Motor neuron (in vitro differentiated cells): ENCODE measurements at places on chromosomes 12 and 14.
A peak's percentile ranks its signal among the peaks of the same experiment; 100 is the strongest.

DNA sequence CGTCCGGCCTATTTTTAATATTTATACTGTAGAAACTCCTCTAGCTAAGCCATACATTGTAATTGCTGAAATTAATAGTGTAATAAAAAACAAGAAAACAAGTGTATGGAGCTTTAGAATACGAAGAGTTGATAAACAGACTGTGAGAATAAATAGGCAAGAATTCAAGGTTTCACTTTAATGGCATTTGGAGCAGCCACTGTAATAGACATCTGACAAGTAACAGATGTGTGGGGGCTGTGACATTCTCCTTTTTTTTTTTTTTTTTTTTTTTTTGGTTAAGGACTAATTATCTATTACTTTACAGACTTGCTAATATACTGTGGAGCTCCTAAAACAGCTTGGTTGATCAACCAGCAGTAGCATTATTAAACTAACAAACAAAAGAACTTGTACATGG, 42.1 kb upstream of the CFAP54 start:
- ATAC-seq: no peak

- ATAC-seq: no peak
Measured at GRCh38 chr12:6322969-6323339, 12.5 kb downstream of the PLEKHG6 start.

- no peak for ATAC-seq
Measured at GRCh38 chr12:81205416-81205815, 127.5 kb downstream of the ACSS3 start.

GRCh38 chr12:59252731-59253130, 332.4 kb upstream of the LRIG3 start:
- ATAC-seq: no peak

- ATAC-seq: no peak
Measured at GRCh38 chr14:52048641-52049204, 20.1 kb downstream of the NID2 start.

DNA sequence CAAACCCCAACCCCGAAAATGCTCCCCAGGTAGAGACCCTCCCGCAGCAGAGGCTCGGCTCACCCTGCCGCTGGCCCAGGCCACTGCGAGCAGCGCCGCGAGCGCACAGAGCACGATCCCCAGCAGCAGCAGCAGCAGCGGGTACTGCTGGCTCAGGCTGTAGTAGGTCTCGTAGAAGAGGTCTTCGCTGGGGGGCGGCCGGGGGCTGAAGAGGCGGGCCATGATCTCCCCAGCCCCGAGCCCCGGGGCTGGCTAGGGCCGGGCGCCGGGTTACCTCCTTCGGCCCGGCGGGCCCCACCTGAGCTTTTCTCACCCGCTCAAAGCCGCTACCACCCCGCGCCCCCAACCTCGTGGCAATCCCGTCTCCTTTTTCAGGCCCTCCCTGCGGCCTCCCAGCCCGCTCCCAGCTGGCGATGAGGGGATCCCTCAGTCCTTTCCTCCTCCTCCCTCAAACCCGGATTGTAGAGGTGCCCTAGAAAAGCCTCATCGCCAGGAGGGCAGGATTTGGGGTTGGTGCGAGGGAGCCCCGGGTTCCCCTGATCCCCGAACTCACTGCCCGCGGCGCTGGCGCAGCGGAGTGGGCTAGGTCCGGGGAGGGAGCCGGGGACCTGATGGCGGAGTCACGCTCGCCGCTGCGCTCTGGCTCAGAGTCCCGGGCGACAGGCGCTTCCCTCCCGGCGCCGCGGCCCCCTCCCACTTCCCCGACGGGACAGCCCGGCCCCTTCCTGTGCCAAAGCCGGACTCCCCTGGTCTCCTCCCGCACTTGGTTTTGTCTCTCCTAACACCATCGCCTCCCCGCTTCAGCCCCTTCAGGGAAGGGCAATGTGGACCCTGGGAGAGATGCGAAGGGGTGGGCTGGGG, at the start of gene ADCY4:
ADCY4 (minus strand) TSS at position 641 of the 861 bp plus-strand sequence; CDS start at position 222, 419 bp downstream.
- ATAC-seq: peak; percentile 26

DNA sequence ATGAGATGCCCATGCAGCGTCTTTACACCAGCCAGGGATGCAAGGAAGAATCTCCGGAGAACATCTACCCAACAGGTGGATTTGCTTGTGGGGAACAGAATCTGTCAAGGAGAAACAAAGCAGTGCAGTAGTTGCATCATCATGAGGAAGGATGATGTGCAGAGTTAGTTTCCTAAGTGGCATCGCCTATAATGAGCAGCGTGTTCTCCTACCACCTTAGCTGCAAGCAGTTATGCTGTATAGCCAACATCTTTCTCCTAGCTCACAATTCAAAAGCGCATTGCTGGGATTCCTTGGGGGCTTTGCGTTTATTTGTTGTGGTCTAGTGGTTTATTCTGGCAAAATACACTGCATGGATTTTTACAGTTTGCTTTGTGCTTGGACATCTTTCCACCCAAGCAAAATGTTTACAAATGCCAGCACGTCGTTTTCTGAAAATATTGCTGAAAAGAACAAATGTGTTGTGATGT, 233.0 kb downstream of the RGS6 start:
- ATAC-seq: no peak

DNA sequence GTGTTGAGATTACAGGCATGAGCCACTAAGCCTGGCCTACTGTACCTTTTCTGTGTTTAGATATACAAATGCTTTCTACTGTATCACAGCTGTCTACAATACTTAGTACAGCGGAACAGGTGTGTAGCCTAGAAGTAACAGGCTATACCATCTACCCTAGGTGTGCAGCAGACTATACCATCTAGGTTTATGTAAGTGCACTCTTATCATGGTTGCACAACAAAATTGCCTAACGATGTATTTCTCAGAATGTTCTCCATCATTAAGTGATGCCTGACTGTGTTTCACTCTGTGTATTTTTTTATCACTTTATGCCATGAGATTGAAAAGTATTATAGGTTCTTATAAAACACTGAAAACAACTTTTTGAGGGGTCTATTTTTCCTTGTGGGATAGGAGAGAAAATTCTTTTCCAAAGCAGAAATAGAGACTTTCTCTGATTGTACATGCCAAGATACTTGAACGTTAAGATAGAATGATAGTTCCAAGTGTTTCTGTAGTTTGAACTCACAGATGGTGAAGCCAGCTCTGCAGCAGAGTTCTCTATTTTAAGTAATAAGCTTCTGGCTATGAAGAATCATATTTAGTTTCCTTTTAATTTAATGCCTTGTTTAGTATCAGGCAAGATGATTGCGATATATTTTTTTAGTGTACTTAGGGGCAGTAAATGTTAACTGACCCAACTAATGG, 17.0 kb downstream of the TMPRSS12 start:
- ATAC-seq: no peak
